ENCODE measurements at places on chromosomes 3 and 15.

GRCh38 chr15:70243686-70244540 is 146.2 kb upstream of the TLE3 start:
- no peak for DNase-seq

GRCh38 chr3:141853081-141853601 is 23.3 kb upstream of the ATP1B3 start:
- DNase-seq, result no peak

- DNase-seq, result no peak
Observed at GRCh38 chr3:119681279-119681678, 4.1 kb upstream of the COX17 start.

DNA sequence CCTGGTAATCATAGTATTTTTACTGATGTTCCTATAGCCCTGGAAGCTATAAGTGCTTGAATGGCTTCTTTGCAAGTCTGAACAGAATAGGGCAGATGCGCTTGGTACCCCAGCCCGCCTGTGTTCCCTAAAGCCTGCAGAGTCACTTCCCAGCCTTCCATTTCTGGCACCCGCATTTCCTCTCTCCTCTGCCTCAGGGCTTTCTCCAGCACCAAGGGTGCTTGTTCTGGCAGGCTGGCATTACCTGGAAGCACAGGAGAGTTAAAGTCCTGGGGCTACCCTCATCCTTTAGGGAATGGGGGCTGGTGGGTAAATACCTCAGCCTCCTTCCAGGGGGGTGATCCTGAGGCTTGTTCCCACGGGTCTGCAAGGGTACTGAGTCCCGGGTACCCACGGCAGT is 7.4 kb upstream of the CHRNA3 start:
- DNase-seq, result no peak

DNA sequence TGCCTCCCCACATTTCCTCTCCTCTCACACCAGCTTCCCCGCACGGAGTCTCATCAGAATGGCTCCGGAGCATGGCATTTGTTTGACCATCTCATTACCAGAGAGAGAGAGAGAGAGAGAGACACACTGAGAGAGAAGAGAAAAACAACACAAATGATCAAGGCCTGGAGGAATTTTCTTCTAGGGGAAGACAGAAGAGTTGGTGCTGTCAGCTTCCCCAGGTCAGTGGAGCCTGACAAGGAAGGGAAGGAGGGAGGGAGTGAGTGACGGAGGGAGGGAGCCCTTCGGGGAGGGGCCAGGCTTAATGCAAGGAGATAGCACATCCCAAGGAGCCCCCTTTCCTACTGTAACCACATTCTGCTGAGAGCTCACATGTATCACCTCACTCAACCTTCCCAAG is 9.1 kb downstream of the ST8SIA2 start:
- DNase-seq, result no peak

DNA sequence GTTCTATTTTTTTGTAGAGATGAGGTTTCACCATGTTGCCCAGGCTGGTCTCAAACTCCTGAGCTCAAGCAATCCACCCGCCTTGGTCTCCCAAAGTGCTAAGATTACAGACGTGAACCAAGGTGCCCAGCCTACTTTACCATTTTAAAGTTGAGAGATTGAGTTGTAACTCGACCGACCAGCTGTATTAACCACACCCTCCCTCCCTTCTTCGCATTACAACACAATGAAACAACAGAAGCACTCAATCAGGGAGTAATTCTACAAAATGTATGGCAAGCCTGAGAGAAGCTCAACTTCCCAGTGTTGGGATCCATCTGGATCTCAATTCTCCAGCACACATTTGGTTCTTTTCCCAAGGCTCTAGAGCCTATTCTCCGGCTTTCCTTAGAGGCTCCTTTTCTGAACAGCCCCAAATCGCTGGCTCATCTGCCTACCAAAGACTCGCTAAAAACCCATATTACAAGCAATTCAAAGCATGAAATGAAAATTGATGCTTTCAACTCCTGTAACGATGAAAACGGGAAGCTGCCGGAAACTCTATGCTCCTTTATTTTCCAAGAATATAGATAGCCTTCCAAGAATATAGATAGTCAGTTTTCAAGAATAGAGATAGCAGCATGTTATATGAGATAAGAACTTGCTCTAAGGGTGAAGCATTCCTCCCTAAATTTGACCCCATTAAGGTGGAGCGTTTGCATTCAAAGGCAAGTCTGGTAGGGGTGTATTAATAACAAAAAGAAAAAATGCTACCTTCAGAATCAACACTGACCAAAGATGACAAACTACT is 450.9 kb downstream of the MAGI1 start:
- DNase-seq, result no peak

GRCh38 chr3:9207116-9207763 is 42.2 kb downstream of the SRGAP3 start:
- no peak for DNase-seq

- no peak for DNase-seq
Observed at GRCh38 chr3:45054196-45054857, 28.2 kb downstream of the CLEC3B start.
